Activated CD8-positive, alpha-beta memory T cell treated with anti-CD3 and anti-CD28 coated beads, Interleukin-2, amount 50 U/mL, for 48 hours (primary cell): ENCODE measurements at places on chromosomes 6 and 20.

GRCh38 chr6:1009103-1009502, 302.8 kb upstream of the FOXQ1 start:
- DNase-seq = no peak

- no peak for DNase-seq
These were observed 181.5 kb upstream of the TCF21 start for GRCh38 chr6:133707456-133707855.

GRCh38 chr6:111183702-111184517, 96.6 kb downstream of the SLC16A10 start:
- no peak for DNase-seq

- DNase-seq = no peak
These were observed 106.7 kb downstream of the UNC5CL start for GRCh38 chr6:40932366-40932765.

DNA sequence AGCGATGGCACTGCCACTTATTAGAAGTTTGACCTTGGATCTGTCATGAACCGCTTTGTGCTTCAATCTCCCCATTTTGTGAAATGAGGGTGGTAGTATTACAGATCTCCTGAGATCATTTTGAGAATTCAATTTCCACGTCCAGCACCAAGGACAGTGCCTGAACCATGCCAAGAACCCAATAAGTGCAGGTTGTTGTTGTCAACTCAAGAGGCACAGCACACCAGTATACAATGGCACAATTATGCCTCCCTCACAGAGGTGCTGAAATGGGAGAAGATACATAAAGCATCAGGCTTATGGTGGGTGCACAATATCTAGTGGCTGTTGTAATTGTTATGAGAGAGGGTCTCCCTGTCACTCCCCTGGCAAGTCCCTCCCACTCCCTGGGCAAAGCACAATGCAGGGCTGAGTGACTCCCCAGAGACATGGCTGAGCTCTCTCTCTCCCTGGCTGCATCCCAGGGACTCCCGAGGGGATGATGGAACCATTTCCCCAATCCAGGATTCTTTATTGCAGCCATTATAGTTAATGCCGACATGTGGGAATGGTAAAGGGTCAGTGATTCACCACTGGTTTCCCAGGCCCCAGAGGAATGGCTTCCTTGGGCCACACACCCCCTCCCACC, 78.7 kb downstream of the CDH22 start:
- no peak for DNase-seq

DNA sequence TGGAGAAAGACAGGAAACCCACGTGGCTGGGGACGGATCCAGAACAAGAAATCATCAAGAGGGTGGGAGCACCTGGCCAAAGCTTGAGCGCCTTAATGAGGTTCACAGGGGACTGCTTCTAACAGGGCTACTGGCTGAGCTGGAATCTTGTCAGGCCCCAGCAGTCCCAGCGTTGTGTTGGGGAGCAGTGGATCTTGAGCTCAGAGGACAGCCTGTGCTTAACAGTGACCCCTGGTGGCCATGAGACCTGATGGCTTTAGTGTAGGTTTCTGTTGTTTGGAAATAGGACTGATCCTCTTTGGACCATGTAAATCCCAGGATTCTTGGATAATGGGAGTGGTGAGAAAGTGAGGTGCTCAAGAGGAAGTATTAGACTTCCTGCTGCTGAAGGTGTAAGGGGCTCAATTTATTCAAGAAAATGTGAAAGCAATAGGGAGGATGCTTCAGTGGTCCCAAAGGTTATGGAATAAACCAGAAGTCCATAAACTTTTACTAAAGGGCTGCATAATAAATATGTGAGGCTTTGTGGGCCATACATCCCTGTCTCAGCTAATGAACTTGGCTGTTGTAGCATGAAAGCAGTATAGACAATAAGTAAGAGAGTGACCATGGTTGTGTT, 216.2 kb downstream of the NFATC2 start:
- DNase-seq = peak; percentile 68

DNA sequence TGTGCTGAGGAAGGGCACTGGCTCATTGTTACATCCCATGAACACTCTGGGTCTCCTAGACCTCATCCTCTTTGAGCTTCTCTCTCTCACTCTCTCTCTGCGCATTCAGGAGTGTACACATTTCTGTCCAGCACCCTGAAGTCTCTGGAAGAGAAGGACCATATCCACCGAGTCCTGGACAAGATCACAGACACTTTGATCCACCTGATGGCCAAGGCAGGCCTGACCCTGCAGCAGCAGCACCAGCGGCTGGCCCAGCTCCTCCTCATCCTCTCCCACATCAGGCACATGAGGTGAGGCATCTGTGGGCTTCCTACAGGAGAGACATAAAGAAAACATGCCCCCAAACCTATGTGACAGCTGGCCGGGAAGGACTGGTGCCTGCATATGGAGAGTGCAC, 286.8 kb downstream of the ESR1 start:
- no peak for DNase-seq

- no peak for DNase-seq
These were observed 176.4 kb downstream of the TFAP2B start for GRCh38 chr6:50995036-50995435.

DNA sequence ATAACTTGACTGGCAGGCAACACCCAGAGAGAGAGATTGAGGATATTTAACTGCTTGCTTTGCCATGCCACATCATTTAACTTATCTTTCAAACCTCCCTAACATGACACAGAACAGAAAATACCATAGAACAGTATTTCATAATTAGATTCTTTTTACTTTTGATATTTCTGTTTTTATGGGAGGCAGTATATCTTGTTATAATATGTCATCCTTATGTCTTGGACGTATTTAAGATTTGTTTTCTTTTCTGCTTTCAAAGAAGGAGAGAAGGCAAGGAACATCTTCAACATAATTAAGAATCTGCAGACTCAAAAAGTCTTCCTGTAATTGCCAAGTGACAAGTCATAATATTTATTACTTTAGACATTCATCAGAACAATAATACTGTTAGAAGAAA, 1283.7 kb downstream of the GRIK2 start:
- DNase-seq = no peak

DNA sequence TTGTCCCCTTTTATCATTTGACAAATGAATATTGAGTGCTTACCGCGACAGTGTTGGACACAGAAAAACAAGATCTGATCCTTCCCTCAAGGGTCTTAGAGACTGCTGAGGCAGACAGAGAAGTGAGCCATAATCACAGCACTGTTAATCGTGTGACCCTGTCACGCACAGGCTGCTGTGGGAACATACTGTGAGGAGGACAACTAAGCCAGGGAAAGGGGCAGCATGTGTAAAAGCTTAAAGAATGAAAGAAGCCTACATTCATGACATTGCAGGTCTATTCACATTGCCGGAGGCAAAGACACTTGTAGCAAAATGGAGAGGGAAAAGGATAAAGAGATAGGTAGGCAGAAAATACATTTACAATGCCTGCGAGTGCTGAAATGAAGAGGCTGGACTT, 32.7 kb downstream of the TRDN start:
- DNase-seq = no peak

- no peak for DNase-seq
These were observed 154.6 kb downstream of the ADAT2 start for GRCh38 chr6:143295932-143296331.

DNA sequence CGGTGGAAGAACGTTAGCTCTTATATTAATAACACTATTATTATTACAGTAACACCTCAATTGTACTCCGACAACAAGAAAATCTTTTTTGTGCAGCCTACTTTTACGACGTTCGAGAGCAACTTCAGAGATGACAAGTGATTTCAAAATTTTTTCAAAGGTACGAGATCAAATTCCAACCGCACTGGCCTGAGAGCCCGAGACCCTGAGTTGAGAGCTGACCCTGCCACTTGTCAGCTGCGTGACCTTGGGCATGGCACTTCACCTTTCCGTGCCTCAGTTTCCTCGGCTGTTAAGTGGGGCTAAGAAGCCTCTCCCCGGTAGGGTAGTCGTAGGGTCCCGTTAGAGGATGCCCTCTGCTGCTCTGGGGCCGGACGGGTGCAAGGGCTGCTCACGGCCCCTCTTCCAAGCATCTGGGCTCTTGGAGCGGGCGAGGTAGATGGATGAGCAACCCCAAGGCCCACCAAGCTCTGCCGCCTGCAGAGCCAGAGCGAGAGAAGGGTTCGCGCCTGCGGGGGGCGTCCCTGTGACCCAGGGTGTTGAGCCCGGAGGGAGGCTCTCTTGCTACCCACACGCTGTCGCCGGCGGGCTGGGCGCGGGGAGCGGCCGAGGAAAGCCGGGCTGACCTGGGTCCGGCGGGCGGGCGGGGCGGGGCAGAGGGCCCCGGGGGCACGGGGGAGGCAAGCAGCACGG, 510 bp downstream of the NDRG3 start:
- DNase-seq = peak; percentile 75

GRCh38 chr6:10315658-10316372, 99.1 kb downstream of the TFAP2A start:
- no peak for DNase-seq

- DNase-seq = no peak
These were observed 32.9 kb downstream of the SLC17A4 start for GRCh38 chr6:25787428-25787827.

DNA sequence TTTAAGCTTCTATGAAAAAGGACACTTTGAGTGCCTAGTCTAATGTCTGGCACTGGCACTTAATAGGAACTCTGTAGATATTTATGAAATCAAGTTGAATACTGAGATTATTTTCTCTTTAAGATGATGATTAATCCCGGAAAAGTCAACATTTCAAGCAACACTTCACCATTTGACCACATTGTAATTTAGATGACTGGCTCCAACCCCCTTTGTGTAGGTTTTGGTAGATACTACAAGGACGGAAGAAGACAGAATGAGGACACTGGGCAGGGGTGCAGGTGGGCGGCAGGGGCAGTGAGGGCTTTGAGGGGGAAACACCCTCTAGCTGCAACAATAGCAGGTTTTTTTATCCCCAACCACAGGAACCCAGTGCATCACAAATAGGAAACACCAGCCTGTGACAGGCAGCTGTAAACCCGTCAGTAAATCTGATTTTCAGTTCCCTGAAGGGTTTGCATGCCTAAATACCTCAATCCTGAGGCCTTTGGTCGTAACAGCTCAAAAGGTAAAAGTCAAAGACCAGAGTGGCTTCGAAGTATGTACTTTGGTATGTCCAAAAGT, 4.6 kb downstream of the DTNBP1 start:
- DNase-seq = no peak

- DNase-seq = no peak
These were observed 12.1 kb upstream of the PAX1 start for GRCh38 chr20:21693322-21693721.

DNA sequence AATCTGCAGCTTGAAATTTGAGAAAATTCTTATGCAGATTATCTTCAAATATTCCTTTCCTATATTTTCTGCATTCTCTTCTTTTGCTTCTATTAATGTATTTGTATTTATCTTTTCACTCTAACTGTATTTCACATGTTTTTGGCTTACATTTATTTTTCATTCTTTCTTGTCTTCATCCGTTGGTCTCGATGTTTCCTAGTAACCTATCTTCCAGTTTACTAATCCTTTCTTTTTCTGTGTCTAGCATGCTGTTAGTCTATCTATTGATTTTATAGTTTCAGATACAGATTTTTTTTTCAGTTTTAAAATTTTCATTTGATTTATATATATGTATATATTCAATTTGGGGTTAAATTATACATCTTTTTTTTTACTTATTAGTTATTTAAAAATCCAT, 556.2 kb downstream of the RFPL4B start:
- no peak for DNase-seq

DNA sequence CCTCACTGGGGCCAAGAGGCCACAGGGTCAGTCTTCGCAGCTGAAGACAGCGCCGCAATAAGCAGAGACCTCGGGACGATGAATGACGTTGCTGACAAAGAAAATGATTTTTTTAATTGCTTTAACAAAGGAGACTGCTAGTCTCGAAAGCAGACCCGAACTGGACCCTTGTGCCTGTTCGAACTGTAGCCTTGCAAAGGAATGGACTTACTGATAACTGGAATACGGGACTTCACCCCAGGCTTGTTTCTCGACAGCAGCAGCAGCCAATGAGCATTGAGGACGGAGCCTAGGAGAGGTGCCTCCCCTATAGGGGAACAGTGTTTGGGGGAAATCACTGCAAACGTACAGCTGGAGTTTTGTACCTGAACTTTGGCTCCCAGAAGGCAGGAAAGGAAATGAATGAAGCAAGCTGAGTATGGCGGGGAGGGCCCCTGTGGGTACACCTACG, 1.3 kb upstream of the TAF4 start:
- DNase-seq = no peak

DNA sequence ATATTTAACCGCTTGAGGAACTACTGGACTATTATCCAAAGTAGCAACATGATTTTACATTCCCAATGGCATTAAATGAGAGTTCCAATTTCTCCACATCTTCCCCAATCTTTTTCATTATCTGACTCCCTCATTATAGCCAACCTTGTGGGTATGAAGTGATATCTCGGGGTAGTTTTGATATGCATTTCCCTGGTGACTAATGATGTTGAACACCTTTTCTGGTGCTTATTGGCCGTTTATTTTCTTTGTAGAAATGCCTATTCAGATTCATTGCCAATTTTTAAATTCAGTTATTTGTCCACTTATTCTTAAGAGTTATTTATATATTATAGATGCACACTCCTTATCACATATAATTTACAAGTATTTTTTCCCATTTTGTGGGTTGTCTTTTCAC, 129.0 kb downstream of the MMS22L start:
- DNase-seq = no peak

DNA sequence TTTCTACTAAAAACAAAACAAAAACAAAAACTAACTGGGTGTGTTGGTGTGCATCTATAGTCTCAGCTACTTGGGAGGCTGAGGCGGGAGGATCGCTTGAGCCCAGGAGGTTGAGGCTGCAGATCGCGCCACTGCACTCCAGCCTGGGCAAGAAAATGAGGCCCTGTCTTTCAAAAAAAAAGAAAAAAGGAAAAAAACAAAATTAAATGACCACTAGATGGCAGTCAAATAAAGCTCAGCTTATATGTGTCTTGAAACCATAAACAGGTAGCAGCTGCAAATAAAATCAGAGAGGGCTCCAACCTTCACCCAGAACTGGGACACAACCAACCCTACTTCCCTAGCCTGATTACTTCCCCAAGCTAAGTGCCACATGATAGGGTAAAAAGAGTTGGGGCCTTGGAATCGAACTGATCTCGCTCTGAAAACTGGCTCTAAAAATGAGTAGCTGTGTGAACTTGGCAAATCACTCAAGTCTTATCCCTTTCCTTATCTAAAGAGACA, 67.1 kb upstream of the ADGRF4 start:
- no peak for DNase-seq

GRCh38 chr6:15642276-15642675, 20.6 kb downstream of the DTNBP1 start:
- no peak for DNase-seq

DNA sequence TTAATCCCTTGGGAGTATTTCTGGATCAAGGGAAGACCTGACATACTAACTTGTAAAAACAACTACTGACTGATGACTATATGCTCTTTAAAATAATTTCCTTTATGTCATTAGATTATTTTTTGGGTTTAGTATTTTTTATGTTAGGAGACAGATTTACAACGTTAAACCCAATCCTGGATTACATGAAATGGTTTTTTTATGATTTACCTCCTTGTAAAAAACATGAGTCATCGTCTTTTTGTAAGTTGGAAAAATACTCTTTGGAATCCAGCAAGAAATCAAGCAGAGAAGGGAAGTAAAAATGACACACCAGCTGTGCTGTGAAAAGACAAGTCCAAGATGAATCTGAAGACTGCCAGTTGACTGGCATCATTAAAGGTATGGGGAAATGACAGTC, 6.7 kb downstream of the STK4 start:
- no peak for DNase-seq
